ENCODE measurements at places on chromosomes 3 and 15.

DNA sequence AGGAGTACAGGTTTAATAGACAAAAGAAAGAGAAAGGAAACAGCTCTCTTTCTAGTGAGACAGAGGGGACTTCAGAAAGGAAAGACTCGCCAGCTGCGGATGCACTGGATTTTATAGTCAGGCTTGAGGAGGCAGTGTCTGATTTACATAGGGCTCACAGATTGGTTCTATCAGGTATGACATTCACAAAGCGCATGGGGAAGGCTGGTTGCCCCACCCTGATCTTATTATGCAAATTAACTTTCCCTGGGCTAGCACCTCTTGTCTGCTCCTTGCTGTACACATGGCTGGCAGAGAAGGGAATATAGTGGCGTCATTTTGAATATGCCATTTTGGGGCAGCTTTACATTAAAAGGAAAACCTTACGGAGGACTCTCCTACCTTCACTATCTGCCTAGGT, 938.4 kb upstream of the SEMA6D start:
- DNase-seq: no peak

DNA sequence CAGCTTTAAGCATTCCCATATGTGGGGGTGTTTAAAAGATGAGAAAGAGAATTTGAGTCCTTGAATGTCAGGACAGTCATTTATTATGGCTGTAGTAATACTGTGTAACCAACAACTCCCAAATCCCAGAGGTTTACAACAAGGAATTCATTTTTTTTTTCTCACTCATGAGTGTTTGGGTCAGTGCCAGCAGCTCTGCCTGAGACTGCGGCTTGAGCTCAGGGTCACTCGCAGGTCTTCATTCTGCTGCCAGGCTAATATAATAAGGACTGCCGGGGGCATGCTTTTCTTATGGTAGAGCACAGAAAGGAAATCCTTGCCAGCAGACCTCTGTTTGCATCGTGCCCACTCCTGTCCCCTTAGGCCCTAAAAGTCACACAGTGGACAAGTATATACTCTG, 277.9 kb upstream of the LMCD1 start:
- DNase-seq: peak; percentile 49

- no peak for DNase-seq
Measured at GRCh38 chr15:42672444-42672843, 64.5 kb downstream of the CDAN1 start.

GRCh38 chr15:58492661-58493397, 61.0 kb downstream of the LIPC start:
- DNase-seq: no peak

DNA sequence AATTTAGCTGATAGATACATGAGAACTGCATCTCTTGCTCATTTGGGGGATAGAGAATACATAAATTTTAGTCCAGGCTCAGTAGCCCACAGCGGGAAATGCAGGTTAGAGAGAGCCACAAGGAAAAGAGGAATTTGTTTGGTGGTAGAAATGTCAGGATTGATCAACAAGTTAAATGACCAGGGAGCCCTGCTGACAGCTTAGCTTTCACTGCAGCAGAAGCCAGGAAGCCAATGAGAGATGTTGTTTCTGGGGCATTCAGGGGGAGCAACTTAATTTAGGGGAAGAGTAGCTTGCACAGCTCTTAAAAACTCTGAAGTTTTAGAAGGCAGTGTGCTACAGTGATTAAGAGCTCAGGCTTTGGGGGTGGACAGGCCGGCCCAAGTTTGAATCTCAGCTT, 22.7 kb downstream of the ARHGEF26 start:
- DNase-seq: no peak

DNA sequence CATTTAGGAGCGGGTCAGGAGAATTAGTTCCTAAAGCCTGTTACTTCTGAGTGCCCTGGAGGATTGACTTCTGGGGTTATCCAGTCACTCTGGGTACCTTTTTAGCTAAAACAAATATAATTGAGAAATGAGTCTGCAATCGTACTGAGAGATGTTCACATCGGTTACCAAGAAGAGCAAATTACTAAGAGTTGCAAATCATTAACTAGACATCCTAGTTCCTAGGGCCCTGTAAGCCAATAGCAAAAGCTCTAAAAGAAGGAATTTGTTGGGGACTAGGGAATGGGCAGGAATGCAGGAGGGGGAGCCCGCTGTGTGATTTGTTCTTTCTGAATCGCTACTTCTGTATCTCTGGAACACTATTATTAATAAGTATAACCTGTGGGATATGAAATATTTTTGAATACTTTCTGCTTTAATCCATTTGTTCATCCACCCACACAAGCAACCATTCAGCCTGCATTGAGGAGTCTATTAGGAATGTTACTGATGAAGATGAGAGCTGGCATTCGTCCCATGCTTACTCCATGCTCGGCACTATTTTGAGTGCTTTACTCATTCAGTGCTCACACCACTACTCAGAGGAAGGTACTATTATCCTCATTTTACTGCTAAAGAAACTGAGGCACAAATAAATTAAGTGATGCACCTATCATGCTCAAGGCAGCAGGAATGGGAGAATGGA, 31.5 kb upstream of the KY start:
- no peak for DNase-seq

GRCh38 chr3:186806089-186807055, at the start of gene RFC4:
Gene RFC4, minus strand, starts transcription at chr3:186806482. Its CDS starts 1,769 bp downstream, at chr3:186804713.
- DNase-seq: no peak

GRCh38 chr3:159584421-159584820, 404.2 kb upstream of the IL12A start:
- no peak for DNase-seq

DNA sequence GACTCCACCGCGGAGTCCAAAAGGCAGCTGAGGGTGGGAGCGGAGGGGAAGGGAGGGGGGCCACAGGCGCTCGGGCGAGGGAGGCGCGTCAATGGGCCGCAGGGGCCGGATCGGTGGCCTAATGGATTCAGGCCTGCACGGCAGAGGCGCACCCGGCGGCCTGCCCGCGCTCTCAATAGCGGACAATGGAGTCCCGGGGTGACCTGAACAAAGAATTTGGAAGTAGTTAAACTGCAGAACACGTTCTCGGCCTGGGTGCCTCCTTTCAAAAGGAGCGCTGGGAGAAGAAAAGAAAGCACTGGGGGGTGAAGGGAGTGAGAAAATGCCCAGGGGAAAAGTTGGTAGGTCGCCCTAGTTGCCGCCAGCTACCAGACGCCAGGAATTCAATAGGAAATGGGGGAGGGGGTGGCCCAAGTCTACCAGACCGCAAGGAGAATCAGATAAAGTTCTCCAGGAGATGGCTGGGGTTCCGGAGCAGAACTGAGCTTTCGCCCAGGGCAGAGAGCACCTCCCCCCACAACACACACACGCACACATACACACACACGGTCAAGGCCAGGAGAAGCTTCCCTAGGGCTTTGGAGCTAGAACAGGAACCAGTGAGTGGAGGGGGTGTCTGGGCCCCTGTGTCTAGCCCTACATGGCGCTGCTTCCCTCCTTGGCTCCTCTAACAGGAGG, 25.8 kb upstream of the POLG start:
- DNase-seq: no peak

GRCh38 chr15:38438031-38438986, 15.6 kb upstream of the FAM98B start:
- no peak for DNase-seq

- no peak for DNase-seq
Measured at GRCh38 chr3:123909785-123910184, 25.7 kb upstream of the MYLK start.

- DNase-seq: peak; percentile 40
Measured at GRCh38 chr3:55521738-55522421, 34.8 kb upstream of the WNT5A start.

DNA sequence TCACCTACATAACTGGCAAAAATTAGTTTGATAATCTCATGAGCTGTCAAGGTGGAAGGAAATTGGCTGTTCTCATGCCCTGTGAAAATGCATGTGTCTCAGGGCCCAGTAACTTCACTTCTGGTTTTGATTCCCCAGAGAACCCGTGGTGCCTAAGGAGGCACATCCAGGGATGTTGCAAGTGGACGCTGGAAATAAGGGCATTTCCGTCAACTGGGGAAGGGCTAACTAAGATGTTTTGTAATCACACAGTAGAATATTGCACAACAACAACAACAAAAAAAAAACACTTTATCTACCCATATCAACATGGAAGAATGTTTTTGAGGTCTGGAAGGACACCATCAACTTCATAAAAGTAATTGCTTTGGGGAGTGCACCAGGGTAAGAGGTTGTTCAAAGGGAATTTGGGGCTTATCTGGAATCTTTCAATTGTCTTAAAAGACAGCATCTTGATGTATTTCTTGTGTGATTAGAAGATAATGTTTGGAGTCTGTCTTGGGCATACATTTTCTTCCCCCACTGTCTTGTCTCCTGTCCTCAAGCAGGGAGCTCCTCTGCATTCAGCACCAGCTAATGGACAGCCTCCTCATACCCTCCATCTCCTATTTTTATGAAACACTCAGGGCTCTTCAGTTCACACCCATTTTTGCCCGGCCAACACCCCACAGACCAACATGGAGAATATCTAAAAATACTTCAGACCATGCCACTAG, 37.2 kb upstream of the PRR20G start:
- no peak for DNase-seq

DNA sequence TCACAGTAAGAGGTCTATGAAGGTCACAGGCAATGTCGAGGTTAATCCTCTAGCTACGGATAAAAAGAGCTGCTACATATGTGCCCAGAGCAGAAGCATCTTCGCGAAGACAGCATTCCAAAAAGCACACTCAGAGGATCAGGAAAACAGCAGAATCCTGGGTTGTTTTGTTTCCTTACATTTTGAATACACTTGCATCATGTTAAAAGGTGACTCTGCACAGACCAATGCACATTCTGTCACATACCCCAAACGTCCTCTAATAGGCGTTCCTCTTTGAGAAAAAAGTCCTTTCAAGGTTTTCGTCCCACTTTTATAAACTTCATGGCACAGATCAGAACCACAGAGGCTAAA, 52.7 kb downstream of the VGLL4 start:
- no peak for DNase-seq

DNA sequence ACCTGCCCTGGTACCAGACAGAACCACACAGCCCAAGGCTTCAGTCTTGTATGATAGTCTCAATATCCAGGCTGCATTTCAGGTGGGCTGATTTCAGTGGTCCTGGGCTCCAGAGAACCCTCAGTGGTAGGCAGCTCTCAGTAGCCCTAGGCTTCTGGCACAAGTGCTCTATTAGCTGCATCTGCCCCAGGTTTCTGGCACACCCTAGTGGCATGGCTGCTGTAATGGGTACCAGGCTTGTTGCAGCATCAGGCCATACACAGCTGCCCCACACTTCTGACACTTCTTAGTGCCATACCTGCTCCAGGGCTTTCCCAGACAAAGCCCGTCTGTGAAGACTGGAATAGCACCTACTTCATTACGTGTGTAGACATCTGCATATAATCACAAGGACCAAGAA, 1062.2 kb upstream of the EPHA6 start:
- no peak for DNase-seq

DNA sequence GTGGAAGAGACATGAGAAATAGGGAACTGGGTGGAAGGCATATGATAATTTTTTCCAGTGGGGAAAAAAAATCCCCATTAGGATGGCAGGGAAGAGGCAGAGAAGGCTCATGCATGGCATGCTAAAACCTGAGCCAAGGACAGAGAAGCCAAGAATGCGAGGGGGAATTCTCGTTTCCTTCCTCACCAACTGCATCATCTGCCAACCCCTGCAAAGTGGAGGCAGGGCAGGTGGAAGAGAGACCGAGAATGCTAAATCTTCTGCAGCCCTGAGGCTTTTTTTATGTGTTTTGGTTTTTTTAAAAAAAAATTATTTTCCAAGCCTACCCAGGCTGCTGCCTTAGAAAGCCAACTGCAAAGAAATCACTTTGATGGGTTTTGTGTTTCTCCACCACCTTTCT, 54.3 kb upstream of the CCDC174 start:
- DNase-seq: no peak
